ENCODE measurements at places on chromosomes 7 and 10.

DNA sequence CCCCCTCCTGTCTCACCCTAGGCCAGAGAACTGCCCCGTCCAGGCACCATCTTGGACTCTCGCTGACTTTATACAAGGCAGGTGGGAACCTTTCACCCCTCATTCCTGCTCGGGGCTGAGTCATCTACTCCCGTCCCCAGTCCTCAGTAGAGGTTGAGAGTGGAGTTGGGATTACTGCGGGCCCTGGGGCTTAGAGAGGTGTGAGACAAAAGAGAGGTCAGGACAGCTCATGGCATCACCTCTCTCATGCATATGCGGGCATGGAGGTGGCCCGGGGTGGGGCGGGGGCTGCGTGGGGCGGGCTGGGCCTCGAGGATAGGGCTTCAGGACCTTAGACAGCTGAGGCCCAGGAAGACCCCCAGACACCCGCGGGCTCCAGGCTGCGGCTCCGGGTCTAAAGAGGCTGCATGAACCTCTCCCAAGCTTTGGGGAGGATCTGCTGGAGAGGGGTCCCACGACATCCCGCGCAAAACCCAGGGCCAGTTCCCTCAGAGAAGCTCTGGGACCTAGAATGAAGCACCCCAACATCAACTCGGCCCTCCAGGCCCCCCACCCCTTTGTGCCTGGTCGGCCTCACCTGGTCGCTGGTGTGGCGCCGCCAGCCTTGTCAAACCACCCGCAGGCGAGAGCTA is 317 bp downstream of the PDZD7 start:
- DNase-seq = no peak

DNA sequence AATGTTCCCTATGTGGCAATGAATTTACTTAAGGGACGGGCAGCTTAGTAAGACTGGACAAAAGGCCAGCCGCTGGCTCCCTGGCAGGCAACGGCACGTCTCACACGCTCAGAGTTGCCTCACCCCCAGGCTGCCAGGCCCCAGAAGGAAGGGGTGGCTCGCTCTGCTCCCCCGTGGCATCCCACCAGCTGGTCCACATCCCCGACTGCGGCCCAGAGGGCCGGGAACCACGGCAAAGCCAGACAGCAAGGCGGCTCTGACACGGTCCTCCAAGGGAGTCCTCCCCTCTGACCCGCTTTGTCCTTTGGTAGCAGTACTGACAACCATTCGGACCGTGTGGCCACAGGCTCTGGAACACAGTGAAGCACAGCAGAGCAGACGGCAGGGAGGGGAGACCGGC is 34.1 kb downstream of the NUDT1 start:
- DNase-seq = no peak

- no peak for DNase-seq
Observed at GRCh38 chr10:201328-201771, 66.1 kb downstream of the ZMYND11 start.

GRCh38 chr10:129331839-129332220 is 135.2 kb upstream of the MGMT start:
- DNase-seq = no peak

DNA sequence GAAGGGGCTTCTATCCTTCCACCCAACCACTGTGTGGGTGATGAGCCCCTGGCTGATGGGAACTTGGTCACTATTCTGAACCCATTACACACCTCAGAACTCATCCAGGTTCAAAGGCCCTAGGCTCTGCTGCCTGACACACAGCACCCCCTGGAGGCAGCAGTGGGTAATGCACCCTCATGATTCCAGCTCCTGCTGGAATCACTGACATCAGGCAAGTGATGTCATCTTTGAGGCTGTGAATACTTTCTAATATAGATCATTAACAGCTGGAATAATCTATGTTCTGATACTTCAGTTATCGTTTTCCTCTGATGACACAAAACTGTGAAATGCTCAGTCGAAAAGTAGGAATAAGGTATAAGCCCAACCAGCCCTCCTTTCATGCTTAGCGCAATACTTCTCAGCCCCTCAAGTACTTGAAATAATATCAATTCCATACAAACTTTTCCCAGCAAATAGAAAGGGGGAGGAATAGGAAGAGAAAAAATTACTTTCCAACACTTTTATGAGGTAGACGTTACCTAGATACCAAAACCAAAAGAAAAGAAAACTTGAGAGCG is 7.5 kb upstream of the RBP3 start:
- DNase-seq = peak; percentile 22

- no peak for DNase-seq
Observed at GRCh38 chr10:131667047-131667446, 233.8 kb upstream of the PPP2R2D start.

GRCh38 chr10:103232131-103232673 is 13.5 kb upstream of the RPEL1 start:
- DNase-seq = no peak

- no peak for DNase-seq
Observed at GRCh38 chr7:141158561-141158960, 84.7 kb downstream of the TMEM178B start.

- DNase-seq = no peak
Observed at GRCh38 chr10:3784510-3785250, at the start of gene KLF6. Gene KLF6 (minus strand): TSS chr10:3785209. CDS start chr10:3785014, 195 bp downstream.

DNA sequence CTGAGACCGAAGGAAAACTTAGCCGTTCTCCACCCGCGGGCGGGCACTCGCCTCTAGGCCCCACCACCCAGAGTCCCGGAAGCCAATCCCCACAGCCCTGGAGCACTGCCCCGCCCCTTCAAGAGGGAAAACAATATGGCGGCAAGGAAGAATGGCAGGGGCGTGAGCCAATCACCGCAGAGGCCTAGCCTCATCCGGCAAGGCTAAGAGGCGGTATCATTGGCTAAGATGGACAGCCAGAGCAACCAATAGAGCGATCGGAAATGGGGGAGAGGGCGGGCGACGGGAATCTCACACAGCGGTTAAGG is 529 bp downstream of the ACTR1A start:
- DNase-seq = peak; percentile 96

- DNase-seq = no peak
Observed at GRCh38 chr10:73485320-73485719, 10.5 kb downstream of the PPP3CB start.

DNA sequence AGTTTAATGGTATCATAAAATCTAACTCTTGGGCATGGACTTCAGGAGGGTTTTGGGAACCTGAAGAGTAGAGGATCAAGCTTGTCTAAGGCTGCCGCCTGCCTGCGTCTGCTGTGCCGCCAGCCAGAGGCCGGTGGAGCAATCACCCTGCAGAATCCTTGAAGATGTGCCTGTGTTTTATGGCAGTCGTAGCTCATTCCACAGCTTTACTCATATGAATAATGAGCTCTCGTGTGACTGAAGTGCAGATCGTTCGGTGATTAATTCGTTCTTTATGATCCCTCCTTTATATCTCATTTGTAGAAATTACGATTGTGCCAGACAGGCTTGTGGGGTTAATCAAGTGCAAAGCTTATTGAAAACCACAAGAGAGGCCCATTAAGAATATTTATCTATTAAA is 100.8 kb downstream of the ACTR3B start:
- peak; percentile 20 for DNase-seq

DNA sequence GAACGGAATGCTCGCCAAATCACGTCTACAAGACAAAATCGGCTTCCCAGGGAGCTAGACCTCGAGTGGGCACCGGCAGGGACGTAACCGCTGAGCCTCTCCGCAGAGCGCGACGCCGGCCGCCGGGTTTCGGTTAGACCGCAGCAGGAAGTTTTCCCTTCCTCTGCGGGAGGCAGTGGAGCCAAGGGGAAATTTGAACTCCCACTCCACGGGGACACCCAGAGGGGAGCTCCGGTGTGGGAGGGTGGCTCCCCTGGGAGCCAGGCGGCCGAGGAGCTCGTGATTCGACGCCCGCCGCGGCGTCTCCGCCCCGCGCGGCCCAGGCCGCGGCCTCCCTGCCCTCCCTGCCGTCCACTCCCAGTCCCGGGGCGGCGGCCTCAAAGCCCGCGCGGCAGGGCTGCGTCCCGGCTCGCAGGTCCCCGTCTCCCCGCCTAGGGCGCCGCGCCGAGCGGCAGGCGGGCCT is 426 bp downstream of the SYPL1 start:
- DNase-seq = peak; percentile 40

GRCh38 chr7:76328389-76328788 is 25.9 kb downstream of the HSPB1 start:
- no peak for DNase-seq

GRCh38 chr10:54702583-54703485 is 98.2 kb downstream of the PCDH15 start:
- DNase-seq = no peak

DNA sequence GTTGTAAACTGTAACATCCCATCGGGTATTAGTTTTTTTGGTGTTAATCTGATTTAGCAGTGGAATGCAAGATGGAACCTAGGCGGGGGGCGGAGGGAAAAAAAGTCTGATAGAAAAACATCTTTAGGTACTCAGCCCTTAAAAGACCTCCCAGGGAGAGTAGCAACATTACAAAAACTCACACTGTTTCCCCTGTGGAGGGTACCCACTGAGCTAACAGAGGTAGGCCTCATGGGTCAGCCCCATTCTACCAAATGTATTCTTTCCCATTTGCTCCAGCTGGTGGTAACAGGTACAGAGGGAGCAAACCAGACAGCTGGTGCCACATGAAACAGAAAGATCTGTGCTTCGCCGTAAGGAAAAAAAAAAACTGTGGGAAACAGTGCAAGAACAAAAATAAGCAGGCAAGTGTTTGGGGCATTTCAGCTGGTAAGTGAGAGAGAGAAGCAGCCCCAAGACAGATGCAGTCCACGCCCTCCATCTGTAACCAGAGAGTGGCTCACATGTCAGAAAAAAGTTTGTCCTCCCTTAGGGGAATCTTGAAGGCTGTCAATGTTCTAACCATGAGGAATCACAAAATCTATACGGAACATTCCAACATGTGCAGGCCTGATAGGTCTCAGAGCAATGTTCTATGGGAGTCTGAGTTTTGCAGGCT is 65.3 kb downstream of the HOXA1 start:
- DNase-seq = no peak

DNA sequence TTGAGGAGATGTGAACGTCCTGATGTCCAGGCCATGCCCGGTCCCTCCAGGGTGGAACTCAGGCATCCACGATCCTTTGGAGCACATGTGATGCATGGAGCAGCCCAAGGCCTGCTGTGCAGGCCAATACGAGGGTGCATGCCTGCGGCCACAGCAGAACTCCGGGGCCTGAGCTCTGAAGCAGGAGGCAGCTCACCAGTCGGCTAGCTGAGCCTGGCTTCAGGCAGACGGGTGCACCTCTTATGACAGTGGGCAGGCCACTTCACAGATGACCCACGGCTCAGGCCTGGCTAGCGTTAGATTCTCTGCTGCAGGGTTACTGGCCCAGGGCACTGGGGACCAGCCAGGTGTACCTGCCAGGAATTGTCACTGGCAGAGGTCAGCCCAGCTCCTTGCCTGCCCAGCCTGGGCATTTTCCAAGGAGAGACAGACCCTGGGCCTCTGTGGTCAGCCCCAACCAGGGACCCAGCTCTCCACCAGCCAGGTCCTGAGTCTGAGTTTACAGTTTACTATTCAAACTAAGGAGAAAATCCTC is 29.6 kb upstream of the INPP5A start:
- no peak for DNase-seq

DNA sequence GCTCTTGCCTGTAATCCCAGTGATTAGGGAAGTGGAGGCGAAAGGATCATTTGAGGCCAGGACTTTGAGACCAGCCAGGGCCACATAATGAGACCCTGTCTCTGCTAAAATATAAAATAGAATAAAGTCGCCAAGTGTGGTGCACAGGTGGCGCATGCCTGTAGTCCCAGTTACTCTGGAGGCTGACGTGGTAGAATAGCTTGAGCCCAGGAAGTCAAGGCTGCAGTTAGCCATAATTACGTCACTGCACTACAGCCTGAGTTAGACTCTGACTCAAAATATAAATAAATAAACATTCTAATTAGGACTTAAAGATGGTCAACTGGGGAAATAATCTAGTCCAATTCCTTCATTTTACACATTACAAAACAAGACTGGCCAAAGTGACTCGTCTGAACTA is 768 bp downstream of the CHCHD2 start:
- no peak for DNase-seq

DNA sequence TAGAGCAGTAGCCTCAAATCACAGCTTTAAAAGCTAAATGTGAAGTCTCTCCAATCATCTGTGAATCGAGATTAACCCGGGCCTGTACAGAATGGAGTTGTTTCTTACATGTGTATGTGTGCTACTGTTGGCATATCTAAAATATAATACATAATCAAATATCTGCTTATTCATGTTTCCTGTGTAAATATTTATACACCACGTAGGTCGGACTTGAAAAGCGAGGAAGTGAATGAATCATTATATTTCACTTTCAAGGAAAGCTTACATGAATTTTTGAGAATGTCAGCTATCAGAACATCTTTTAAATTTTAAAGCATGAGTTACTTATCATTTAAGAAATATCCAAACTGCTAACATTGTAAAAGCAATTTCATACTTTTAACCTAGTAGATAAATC is 233.3 kb downstream of the SLC25A13 start:
- no peak for DNase-seq

Measured in NCI-H1436 (cell line).